Cardiac atrium fibroblast (primary cell): ENCODE measurements at places on chromosomes 1 and 21. TPM values are rescaled to one million over a fixed set of nuclear protein-coding genes. Genes with fewer than 3 reads are reported as not detected.

Gene SLC37A1
- total RNA-seq: 1.1 and 1.3 TPM in 2 replicates

Gene AGT
- total RNA-seq: 0.16 TPM in 1 of 2 replicates, not detected in the other

Gene TCHH
- not detected in 2 replicates for total RNA-seq

Gene SLC25A34
- 0.32 and 0.54 TPM in 2 replicates for total RNA-seq

Gene LHX8
- total RNA-seq: not detected in 2 replicates
